ENCODE measurements at places on chromosomes 4 and X. TPM values are rescaled to one million over a fixed set of nuclear protein-coding genes. Genes with fewer than 3 reads are reported as not detected.
A peak's percentile ranks its signal among the peaks of the same experiment; 100 is the strongest.

Gene TRPC3
- 1.9 TPM for polyA plus RNA-seq

DNA sequence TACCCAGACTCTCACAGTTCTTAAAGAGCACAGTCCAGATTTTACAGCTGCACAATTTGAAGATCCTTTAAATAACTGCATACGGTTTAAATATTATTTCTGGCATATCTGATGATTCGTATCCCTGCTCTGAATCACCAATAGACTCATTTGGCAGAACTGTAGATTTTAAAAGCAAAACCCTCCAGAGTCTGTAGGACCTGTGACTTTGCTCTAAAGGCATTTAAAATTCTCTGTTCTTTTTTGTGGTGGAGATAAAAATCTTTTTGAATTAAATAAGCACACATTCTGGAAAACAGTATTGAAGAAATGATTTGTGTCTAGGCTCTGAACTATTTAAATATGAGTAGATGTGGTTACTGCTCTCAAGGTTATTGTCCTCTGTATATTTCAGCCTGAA lies 246.2 kb upstream of the PITX2 start:
- no peaks in the 10 kb centered on the region for H3K36me3 ChIP-seq
- H3K4me1 ChIP-seq, result no peaks in the 10 kb centered on the region
- no peak for DNase-seq
- no peak overlapping the region for H3K27ac ChIP-seq
- no peaks in the 10 kb centered on the region for H3K27me3 ChIP-seq

DNA sequence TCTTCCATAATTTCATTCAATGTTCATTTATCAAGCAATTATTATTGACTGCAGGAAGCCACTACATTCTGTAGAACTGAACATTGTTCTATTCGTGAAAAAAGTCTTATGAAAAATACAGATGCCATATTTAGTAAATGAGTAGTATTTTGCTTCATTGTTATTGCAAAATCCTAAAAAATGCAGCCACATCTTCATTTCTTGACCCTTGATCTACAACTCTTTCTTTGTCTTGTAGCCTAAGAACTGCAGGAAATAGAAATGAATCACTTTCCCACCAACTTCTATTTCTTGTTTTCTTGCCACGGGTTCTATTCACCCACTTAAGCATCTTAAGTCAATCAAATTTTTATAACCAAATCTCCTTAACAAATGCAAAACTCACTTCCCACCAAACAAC lies 63.3 kb downstream of the KCNIP4 start:
- H3K4me3 ChIP-seq, result no peak overlapping the region
- H3K27ac ChIP-seq, result no peak overlapping the region
- no peak for DNase-seq
- H3K4me1 ChIP-seq, result no peaks in the 10 kb centered on the region
- no peaks in the 10 kb centered on the region for H3K27me3 ChIP-seq

GRCh38 chr4:2489081-2489805 lies 20.3 kb downstream of the RNF4 start:
- no peak for DNase-seq
- no peak overlapping the region for H3K4me3 ChIP-seq
- H3K4me1 ChIP-seq, result peaks cover 7% of the 10 kb centered on the region
- H3K27ac ChIP-seq, result no peak overlapping the region

Gene ARL13A
- polyA plus RNA-seq, result not detected

DNA sequence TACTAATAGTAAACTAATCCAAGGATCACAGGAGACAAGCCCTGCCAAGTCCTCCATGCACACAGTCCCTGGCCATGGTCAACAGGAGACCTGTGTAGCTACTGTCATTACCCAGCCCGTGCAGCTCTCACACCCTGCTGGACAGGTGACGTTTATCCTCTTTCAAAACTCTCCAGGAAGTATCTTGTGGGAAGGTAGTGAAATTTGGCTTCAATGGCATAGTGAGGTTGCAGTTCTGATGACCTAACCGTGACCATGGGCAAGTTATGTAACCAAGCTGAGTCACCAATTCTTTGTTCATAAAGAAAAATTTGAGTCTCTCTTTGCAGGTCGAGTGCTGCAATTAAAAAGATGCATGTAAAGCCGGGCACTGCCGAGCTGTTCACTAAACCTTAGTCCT lies 11.3 kb upstream of the SLC2A9 start:
- no peak overlapping the region for H3K27ac ChIP-seq
- no peak overlapping the region for H3K4me3 ChIP-seq
- DNase-seq, result no peak
- peaks cover 19% of the 10 kb centered on the region for H3K4me1 ChIP-seq

GRCh38 chr4:55636656-55636999 lies 530 bp upstream of the NMU start:
- no peaks in the 10 kb centered on the region for H3K36me3 ChIP-seq
- peaks cover 45% of the 10 kb centered on the region for H3K27me3 ChIP-seq
- H3K27ac ChIP-seq, result no peak overlapping the region
- DNase-seq, result no peak
- H3K4me1 ChIP-seq, result peaks cover 17% of the 10 kb centered on the region

Gene MAGEA12
- polyA plus RNA-seq, result not detected

GRCh38 chrX:49934148-49934547 lies 11.8 kb downstream of the CLCN5 start:
- no peaks in the 10 kb centered on the region for H3K4me1 ChIP-seq
- no peaks in the 10 kb centered on the region for H3K27me3 ChIP-seq
- H3K27ac ChIP-seq, result no peak overlapping the region
- no peak for DNase-seq

GRCh38 chr4:156101571-156101970 lies 147.9 kb upstream of the CTSO start:
- no peaks in the 10 kb centered on the region for H3K27me3 ChIP-seq
- no peaks in the 10 kb centered on the region for H3K4me1 ChIP-seq

Gene TIGD4
- polyA plus RNA-seq, result 0.19 TPM

GRCh38 chr4:128565565-128566186 lies 243.8 kb upstream of the JADE1 start:
- peaks cover 26% of the 10 kb centered on the region for H3K4me1 ChIP-seq
- peak; percentile 67 for DNase-seq
- no peak overlapping the region for H3K4me3 ChIP-seq
- no peaks in the 10 kb centered on the region for H3K27me3 ChIP-seq
- no peaks in the 10 kb centered on the region for H3K36me3 ChIP-seq
- no peak overlapping the region for H3K27ac ChIP-seq

DNA sequence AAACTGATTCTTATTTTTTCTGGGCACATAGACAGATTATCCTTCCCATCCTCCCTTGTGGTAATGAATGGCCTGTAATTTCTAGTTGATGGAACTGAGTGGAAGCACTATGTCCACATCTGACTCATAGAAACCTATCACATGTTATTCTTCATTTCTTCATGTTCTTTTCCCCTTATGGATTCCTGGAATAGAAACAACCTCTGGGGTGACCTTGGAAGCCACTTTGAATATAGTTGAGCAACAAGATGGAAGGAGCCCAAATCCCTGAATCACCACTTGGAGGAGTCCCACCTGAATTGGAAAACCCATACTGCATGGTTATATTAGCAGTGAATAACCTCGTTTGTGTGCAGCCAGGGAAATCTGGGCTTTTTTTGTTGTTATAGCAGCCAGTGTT lies 137.8 kb downstream of the MID1IP1 start:
- DNase-seq, result no peak
- H3K27ac ChIP-seq, result no peak overlapping the region

Gene DCK
- polyA plus RNA-seq, result 11.9 TPM

DNA sequence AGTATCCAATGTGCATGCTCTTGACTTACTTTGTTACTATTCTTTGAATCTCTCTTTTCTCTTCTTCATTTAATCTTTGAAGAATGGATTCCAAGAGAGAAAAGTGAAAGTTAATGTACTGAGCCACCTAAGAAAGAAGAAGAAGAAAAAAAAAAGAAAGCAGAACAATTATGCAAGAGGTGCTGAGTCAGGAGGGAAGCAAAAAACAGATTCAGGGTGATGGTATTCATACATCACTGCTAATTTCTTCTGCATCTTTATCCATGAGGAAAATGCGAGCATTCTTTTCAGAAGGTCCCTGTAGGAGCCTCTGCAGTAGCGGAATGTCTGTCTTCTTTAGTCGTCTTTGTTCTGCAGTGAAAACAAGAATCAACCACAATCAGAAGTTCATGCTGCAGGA lies 43.9 kb downstream of the RASSF6 start:
- no peaks in the 10 kb centered on the region for H3K4me1 ChIP-seq
- no peak for DNase-seq
- no peaks in the 10 kb centered on the region for H3K36me3 ChIP-seq
- no peak overlapping the region for H3K27ac ChIP-seq
- H3K27me3 ChIP-seq, result no peaks in the 10 kb centered on the region
- no peak overlapping the region for H3K4me3 ChIP-seq

DNA sequence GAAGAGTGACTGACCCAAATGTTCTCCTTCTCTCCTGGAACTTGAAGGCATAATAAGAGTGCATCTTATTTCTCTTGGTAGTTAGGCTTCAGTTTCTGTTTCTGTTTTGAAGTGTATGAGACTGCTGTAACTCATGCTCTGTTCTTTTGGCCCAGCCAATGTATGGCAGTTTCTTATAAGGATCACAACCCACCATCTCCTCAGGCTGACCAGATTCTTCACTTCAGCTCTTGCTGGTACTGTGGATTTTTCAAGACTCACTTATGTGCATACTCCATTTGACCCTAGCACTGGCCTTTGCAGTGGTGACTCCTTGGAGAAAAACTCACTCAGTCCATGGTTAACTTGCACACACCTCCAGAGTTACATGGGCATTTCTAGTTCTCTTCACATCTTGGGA lies 9.6 kb upstream of the YTHDC1 start:
- H3K36me3 ChIP-seq, result no peaks in the 10 kb centered on the region
- H3K27ac ChIP-seq, result no peak overlapping the region
- H3K27me3 ChIP-seq, result no peaks in the 10 kb centered on the region
- H3K4me3 ChIP-seq, result no peak overlapping the region
- H3K4me1 ChIP-seq, result no peaks in the 10 kb centered on the region

Gene GRK4
- 6.1 TPM for polyA plus RNA-seq

- no peak for DNase-seq
- no peaks in the 10 kb centered on the region for H3K36me3 ChIP-seq
- H3K4me3 ChIP-seq, result peak overlapping the region; percentile 31
- H3K27ac ChIP-seq, result peak overlapping the region; percentile 89
Observed at GRCh38 chr4:110623718-110624397, 981 bp upstream of the PITX2 start.
